ENCODE measurements at places on chromosomes 6 and 20.

DNA sequence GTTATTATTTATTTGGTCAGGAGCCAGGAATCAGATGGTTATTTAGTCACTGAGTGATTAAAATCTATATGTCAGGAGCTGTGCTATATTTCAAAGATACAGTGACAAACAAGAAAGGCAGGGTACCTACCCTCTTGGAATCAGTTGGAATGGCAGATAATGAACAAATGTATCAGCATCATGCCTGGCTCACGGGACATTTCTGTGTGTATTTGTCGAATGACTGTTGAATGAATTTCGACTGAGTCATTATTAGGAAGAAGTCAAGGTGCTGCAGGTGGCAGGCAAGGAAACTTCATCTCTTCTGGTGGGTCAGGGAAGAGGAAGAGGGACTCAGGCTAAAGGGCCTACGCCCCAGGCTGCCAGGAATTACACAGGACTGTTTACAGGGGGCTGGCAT lies 13.6 kb downstream of the PKIG start:
- no peak for DNase-seq

GRCh38 chr6:62400521-62401259 lies 114.7 kb upstream of the KHDRBS2 start:
- no peak for DNase-seq

GRCh38 chr20:45976086-45976485 lies 4.1 kb upstream of the ZNF335 start:
- no peak for DNase-seq

GRCh38 chr6:27791182-27791943 lies 120.8 kb downstream of the OR2B2 start:
- DNase-seq: peak; percentile 88

- DNase-seq: no peak
Measured at GRCh38 chr20:34364223-34364506, 1.1 kb downstream of the ITCH start.

DNA sequence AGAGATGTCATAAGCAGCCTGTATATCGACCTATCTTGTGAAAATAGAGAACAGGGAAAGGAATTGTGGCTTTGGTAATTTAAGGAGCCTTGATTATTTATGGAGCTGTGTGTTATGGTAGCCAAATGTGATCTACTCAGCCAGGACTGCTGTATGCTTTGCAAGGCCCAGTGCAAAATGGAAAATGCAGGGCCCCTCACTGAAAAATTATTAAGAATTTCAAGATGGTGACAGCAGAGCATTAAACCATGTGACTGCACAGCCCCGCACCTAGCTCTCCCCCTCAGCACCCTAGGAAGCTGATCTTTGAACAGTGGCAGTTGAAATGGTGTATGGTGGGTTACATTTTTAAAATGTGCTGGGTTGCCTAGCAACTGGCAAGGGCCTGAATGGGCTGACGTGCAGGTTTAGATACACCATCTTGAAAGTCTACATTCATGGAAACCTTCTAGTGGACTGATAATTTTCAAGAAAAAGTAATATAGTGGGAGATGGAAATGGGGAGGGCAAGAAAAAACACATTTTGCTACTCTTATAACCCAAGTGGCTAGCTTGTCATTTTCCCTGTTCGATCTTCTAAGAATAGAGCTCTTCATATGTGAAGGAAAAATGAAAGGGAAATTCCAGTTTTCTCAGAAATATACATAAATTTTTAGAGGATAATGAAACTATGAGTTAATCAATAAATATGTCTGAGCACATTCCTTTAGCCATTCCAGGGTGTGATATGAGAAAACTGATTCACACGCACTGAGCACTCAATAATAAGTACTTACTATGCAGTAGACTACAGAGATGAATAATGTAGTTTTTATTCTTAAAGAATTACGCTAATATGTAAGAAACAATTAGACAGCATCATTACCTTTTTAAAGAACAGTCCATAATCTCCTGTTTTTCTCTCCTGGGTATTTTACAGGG lies 208.0 kb downstream of the ARHGAP18 start:
- no peak for DNase-seq

DNA sequence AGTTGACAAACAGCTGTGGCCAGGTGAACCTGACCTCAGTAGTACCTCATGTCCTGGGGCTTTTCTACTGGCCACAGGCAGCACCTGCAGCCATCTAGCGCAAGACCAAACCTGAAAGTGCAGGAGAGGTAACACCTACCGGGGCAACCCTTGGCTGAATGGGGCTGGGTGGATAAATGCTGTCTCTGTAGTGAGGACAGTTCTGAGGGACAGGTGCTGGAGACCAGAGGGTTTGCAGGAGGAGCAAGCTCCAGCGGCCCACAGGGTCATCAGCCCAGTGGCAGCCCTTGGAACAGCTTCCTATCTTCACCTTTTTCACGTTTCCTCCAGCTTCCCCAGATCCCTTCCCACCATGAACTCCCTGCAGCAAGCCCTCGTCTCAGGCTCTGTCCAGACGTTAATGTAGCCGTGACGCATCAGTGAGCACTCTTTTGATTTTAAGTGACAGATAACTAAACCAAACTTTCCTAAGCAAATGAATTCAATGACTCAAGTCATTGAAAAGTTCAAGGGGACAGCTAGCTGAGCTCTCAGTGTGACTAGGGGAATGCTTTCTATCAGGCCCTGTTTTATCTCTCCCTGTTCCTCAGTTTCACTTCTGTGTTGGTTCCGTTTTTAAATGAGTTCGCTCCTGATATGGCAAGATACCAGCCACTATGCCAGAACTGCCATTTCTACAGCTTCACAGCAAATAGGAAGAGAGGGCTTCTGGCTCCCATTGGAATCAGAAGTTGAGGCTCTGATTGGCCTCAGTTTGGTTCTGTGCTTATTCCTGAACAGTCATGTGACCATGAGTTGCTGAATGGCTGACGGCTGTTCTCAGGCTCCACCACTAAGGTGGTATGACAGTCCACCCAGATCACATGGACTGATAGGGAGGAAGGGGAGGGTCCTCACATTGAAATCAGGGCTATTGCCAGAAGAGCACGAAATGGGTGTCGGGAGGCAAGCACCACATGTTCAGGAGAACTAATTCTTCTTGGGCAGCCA lies 12.1 kb upstream of the PFDN4 start:
- no peak for DNase-seq

DNA sequence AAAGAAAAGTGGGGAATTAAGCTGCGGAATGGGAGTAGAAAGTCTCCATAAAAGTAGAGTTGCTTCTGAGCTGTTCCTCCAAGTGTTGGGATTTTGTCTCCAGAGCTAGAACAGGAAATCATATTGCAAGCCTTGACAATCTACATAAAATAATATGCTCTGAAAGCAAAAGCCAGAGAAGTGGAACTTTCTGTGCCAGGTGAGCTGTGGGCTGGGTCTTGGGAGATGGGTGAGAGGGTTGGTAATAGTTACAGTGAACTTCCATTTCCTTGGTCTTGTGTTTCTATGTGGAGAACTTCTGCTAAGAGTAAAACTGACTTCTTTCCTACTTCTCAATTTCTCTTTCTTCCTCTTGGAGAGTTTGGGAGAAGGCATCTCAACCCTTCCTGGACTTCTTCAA lies 6.3 kb upstream of the HMGN4 start:
- DNase-seq: no peak

DNA sequence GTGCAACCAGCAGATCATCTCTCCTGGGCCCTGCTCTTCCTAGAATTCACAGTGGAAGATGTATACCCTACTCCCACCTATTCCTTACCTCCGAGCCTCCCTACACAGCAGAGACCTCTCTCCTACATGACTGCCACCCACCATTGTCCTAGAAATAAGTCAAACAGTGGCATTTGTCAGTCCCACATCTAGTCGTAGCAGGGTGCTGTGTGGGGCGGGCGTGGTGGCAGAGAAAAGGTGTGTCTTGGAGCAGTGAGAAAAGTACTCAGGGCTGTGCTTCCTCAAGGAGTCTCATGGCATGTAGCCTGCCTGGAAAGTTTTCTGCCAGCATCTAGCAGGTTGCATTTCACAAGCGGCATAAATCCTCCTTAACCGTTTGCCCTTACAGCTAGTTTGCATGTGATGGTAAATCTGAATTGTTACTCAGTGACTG lies 59.4 kb upstream of the PTGIS start:
- no peak for DNase-seq

DNA sequence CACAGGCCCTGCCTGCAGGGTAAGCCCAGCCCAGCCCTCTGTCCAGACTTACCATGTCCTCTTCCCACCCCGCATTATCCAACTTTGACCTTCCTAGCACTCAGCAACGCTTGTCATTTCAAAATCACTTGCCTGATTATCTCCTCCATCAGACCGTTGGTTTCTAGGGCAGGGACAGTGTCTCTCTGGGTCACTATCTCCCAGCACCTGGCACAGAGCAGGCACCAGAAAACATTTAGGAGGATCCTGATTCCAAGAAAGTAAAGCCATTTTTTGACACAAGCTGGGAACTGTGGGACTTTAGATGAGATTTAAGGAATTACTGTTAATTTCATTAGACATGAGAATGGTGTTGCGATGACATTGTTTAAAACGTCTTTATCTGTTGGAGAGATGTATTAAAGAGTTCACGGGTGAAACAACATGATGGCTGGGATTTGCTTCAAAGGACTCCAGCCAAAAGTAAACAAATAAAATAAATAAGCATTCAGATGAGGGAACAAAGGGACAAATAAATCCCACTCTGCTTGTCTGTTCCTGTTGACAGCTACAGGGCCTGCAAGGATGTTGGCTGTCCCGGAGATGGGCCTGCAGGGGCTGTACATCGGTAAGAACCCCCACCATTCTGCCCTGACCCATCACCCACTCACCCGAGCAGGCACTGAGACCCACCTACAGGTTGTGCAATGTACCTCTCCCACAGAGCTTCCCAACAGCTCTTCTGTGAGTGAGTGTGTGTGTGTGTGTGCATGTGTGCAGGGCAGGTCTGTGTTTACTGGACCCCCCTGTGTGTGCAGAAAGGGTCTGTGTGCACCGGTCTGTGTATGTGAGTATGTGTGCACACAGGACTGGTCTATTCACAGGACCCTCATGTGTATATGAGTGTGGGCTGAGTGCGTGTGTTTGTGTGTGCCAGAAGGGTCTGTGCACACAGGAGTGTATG lies 5.9 kb downstream of the HSPA12B start:
- no peak for DNase-seq

DNA sequence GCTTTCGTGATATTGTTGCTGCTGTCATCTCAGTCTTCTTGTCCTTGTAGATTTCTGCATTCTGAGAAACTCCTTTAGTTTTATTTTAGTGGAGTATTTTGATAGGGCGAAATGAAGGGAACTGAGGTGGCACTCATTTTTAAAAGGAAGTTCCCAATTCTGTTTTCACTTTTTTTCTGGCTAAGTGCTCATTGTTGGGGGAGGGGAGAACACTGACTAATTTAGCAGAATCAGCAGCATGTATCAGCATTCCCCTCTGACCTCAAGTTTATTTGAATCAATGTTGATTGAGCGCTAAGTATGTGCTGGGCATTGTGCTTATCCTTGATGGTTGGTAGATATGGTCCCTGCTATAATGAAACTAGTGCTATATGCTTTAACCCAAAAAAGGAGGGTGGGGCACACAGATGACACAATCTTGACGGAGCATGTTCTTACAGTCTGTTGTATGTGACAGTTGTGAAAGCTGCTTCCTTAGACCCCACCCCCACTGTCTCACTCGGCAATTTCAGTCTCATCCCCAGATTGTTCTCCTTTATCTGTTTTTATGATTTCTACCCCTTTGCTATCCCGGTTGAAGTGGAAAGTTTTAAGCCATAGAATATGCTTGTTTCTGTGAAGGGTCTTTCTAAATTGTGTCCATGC lies 262.4 kb downstream of the SOX4 start:
- DNase-seq: no peak

GRCh38 chr6:93550551-93551276 lies 131.4 kb upstream of the EPHA7 start:
- DNase-seq: no peak

GRCh38 chr6:113888956-113889630 lies 31.9 kb downstream of the MARCKS start:
- DNase-seq: no peak

- DNase-seq: peak; percentile 51
Measured at GRCh38 chr6:149934249-149935156, 7.3 kb upstream of the ULBP2 start.

DNA sequence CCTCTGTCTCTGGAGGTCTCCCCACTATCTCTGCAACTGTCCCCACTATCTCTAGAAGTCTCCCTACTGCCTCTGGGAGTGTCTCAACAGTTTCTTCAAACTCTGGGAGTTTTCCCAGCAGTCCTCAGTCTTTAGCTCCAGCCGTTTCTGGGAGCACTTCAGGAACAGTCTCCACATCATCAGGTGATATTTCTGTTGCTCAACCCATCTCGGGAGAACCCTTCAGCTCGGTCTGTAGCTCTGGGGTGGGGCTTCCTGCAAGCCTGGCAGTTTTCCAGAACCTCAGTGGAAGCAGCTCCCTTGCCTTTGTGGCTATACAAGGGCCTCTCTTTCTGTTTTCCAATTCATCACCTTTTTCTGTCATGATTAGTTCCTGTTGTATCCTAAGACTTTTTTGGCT lies 3.0 kb upstream of the SFTA2 start:
- DNase-seq: no peak

- DNase-seq: no peak
Measured at GRCh38 chr20:51542571-51543421, at the start of gene NFATC2. Gene NFATC2, minus strand, starts transcription at chr20:51542719. Its CDS starts 220 bp downstream, at chr20:51542499.

- DNase-seq: no peak
Measured at GRCh38 chr6:132411296-132411695, 10.0 kb upstream of the MOXD1 start.

DNA sequence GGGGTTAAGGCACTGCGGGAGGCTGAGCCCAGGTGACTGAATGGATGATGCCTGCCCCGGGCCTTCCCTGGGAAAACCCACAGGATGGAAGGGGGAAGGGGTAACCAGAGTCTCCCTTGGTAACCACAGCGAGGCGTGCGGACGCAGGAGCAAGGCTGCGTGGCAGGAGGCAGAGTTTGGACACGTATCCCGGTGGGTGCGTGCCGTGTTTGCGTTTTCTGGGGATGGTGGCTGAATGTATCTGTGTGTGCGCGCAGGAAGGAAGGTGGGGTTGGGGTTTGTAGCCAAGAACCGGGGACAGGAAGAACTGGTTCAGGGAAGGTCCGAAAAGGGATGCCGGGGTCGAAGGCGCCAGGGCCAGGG lies 1.8 kb downstream of the MDGA1 start:
- no peak for DNase-seq

DNA sequence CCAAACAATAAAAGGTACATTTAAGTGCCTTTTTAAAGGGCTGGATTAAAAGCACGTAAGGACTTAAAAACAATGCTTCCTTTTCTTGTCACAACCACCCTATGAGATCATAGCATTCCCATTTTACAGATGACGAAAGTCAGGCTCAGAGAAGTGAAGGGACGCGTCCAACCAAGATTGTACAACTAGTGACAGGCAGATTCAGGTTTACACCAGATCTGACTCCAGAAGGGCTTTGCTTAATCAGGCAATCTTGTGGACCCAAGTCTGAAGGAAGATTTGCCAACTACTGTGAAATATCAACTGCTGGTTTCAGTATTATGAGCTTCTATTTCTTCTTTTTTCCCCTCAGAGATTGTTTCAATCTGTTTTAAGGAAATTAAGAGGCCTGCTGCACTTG lies 877 bp downstream of the ENPP4 start:
- no peak for DNase-seq

Measured in COLO829 (cell line).